Right atrium auricular region (tissue), 2 donors: ENCODE measurements at places on chromosomes 5 and 9.

- DNase-seq = no peak
These were observed 16.2 kb downstream of the PBX3 start for GRCh38 chr9:125763394-125763801.

DNA sequence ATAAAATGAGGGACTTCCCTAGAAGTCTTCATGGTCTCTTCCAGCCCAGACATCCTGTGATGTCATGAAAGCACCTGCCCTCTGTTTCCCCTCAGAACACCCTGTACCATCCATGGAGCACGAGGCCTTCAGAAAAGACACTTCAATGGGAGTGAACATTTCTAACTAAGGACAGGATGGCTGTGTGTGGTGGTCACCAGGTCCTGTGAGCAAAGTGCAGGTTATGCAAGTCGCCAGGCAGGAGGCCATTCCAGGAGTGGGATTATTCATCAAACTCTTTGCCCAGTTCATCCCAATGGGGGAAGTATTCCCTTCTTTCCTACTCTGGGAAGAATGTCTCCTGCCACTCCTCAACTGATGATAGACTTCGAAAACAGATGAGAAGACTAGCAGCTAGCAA is 80.5 kb downstream of the SLC1A3 start:
- DNase-seq = no peak

DNA sequence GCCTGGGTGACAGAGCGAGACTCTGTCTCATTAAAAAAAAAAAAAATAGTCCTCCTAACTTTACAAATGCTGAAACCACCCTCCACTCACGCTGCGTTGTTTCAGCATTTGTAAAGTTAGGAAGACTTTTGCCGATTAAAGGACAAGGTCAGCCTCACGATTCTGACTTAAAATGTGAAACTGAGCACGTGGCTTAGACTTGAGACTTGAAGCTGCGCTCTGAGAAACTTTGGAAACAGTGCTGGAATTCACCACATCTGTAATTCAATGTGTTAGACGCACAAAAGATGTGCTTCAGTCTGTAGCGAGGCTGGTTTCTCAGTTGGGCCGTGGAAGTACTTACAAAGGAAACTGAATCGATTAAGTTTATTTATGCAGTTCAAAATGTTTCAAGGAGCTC is 25.0 kb upstream of the LAMC3 start:
- no peak for DNase-seq

- DNase-seq = no peak
These were observed 78.9 kb downstream of the OR2K2 start for GRCh38 chr9:111250875-111251842.

GRCh38 chr5:944992-945685 is 52.5 kb downstream of the TRIP13 start:
- no peak for DNase-seq

DNA sequence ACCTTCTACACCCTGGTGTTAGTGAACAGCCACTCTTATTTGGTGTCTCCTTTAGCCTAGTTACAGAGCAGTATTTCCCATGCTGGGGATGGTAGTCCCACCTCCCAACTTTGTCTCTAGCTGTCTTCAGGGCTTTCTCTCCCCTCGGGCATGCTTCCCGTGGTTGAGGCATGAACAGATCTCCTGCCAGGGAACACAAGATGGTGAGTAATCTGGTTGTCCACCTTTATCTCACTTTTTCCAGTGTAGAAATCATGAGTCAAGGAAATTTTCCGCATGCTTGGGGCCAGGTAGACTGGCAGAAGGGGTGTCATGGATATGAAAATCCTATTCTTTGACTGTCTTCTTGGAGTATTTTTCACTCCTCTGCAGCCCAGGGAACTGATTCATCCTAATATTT is 532.9 kb downstream of the ANXA1 start:
- DNase-seq = no peak
